ENCODE measurements at places on chromosomes 2 and 18. TPM values are rescaled to one million over a fixed set of nuclear protein-coding genes. Genes with fewer than 3 reads are reported as not detected.

Gene CHRNG
- 160 TPM for polyA plus RNA-seq

Gene GALNT3
- 0.97 TPM for polyA plus RNA-seq

- DNase-seq = no peak
Observed at GRCh38 chr2:457792-458424, 170.0 kb upstream of the ALKAL2 start.

Gene PSME4
- polyA plus RNA-seq = 38.3 TPM

Gene DAPL1
- polyA plus RNA-seq = not detected

DNA sequence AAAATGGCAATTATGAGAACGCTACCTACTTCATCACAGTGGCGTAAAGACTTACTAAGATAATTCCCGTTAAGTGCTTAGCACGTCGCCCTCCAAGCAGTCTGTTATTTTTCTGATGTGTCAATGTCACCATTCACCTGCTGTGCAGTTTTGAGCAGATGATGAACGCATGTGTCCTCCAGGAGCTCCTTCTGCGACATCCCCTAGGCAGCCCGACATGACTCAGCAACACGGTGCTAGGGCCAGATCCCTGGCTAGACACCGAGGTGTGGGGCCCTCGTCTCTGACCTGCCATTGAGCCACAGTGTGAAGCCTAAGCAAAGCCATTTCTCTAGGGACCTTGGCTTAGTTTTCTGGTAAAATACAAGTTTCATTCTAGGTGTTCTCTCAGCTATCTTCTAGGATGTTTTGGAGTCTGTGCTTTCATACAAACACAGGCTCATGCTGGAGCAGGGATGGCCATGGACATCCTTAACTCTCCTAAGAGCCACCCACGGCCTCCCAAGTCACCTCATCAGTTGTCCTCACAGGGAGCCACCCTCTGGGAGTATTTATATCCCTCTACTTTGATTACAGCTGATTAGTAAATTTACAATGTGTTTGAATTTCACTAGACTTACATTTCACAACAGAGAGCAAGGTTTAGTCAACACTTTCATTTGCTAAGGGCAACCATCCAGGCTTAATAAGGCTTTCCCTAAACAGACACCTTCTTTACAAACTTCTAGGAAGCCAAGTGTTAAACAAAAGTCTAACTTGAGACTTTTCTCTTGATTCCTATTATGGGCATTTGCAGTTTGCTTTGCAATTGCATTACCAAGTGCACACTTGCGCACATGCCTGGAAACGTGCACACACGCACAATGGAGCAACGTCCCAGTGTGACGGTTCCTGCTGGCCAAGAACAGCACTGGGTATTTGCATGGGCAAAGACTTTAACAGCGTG is 376.8 kb upstream of the ID2 start:
- DNase-seq = no peak
